ENCODE measurements at places on chromosomes 6 and 20. TPM values are rescaled to one million over a fixed set of nuclear protein-coding genes. Genes with fewer than 3 reads are reported as not detected.

GRCh38 chr6:140821196-140821595 is 1311.5 kb upstream of the GJE1 start:
- no peak for DNase-seq

- peak; percentile 59 for DNase-seq
Measured at GRCh38 chr6:79461205-79461604, 76.0 kb downstream of the LCA5 start.

GRCh38 chr20:37538003-37538402 is 10.3 kb upstream of the BLCAP start:
- peak; percentile 78 for DNase-seq

DNA sequence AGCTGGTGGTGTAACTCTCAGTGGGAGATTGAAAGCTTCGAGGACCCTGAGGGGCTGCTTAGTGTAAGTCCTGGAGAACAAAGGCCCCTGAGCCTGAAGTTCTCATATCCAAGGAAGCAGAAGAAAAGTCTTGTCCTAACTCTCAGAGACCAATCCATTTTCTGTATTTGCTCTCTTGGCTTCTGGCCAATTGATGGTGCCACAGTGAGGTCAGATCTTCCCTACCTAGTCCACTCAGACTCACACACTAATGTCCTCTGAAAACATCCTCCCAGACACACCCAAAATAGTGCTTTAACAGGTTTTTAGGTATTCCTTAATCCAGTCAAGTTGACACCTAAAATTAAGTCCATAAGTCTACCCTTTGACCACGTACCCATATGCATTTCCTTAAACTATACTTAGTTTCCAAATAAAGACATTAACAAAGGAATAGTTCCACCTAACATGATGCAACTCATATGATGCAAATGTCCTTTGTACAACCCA is 29.4 kb downstream of the ZNF292 start:
- DNase-seq: no peak

DNA sequence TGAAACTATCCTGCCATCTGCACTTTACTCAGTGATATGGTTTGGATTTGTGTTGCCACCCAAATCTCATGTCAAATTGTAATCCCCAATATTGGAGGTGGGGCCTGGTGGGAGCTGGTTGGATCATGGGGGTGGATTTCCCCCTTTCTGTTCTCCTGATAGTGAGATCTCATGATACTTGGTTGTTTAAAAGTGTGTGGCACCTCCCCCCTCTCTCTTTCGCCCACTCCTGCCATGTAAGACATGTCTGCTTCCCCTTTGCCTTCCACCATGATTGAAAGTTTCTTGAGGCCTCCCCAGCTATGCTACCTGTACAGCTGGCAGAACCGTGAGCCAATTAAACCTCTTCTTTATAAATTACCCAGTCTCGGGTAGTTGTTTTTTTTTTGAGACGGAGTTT is 18.0 kb downstream of the PIGT start:
- no peak for DNase-seq

DNA sequence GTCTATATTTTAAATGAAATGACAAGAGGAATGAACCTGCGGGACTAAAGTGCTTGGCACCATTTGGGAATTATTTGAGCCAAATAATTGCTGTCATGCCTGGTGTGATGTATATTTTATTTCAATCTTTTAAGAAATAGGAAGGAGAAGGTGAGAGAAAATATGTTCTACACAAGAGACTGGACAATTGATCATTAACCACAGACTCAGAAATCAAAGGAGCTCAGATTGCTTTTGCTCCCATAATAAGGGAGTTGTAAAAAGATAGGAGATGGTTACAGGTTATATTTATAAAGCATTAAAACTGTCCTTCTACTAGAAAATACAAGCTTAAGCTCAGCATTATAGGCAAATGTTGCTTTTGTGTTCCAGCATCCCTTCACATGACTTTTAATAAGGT is 515.2 kb upstream of the SULF2 start:
- no peak for DNase-seq

DNA sequence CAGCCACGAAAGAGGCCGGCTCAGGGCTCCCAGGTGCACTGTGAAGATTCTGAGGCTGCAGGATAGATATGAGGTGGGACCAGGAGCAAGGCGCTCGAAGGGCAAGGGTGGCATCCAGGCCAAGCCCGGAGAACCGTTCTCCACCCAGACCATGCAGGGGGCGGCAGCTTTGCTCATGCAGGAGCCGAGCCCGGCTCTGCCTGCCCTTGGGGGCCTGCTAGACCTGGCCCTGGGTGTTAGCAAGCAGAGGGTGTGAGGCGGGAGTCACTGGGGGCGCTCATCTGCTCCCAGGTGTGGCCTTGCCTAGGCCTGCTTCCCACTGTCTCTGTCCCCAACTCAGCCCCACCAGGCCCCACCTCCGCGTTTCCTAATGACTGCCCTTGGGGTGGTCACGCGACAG is 59.4 kb downstream of the WDR27 start:
- no peak for DNase-seq

DNA sequence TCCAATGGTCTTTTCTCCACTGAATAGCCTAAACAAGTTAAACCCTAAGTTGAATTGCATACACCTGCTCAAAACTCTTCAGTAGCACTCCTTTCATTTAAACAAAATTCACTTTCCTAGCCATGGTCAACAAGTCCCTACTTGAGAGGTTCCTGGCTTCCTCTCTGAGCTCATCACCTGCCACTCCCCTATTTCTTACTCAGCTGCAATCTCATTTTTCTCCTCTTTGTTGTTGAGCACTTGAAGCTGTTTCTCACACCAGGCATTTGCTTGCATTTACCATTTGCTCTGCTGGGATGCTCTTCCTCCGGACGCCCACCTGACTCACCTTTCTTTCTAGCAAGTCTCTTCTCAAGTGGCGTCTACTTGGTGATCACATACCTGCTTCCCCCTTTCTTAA is 38.5 kb downstream of the EDN1 start:
- DNase-seq: peak; percentile 29

GRCh38 chr6:148967541-148967956 is 220.7 kb downstream of the UST start:
- no peak for DNase-seq

Gene RCAN2
- total RNA-seq: 0.03 TPM

Gene SMLR1
- total RNA-seq: not detected

Gene GRM4
- not detected for total RNA-seq

Gene PLN
- total RNA-seq: not detected

Gene CD40
- total RNA-seq: not detected

Measured in HT1080 (cell line).